ENCODE measurements at places on chromosomes 12 and 14.

- peak; percentile 61 for DNase-seq
Observed at GRCh38 chr12:18935371-18935965, 194.1 kb upstream of the PLEKHA5 start.

DNA sequence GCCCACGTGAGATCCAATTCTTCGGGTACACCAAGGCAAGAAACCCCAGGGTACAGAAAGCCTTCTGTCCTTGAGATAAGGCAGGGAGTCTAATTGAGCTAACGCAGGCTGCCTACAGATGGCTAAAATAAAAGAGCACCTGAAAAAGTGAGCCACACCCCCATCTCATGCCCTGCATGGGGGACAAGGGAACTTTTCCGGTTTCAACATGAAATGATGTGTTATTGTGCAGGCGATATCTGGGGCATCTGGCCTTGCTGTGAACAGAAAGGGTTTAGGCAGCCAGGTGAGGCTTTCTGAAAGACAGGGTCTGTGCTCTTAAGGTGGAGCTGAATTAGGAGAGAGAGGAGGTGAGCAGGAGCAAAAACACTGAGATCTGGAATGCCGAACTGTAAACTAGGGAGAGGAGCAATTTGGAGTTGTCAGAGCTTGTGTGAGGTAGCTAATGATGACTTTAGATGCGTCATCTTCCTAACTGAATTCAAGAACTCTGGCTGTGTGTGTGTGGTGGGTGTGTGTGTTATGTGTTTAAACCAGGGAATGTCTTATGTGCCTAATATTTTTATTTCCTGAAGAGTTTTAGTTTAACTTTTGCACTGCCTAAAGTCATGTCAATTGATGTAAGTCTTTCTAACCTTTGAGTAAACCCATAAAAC, 20.1 kb upstream of the LDHB start:
- no peak for DNase-seq

- no peak for DNase-seq
Observed at GRCh38 chr12:54932691-54933090, 51.9 kb downstream of the TESPA1 start.

DNA sequence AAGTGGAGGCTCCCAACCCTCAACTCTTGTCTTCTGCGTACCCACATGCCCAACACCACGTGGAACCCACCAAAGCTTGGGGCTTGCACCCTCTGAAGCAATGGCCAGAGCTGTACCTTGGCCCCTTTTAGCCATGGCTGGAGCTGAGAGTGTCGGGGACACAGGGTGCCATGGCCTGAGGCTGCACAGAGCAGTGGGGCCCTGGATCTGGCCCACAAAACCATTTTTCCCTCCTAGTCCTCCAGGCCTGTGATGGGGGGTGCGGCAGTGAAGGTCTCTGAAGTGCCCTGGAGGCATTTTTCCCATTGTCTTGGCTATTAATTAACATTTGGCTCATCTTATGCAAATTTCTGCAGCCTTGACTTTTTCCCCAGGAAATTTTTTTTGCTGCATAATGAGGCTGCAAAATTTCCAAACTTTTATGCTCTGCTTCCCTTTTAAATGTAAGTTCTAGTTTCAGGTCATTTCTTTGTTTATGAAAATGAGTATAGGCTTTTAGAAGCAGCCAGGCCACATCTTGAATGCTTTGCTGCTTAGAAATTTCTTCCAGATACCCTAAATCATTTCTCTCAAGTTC, 18.7 kb upstream of the ASPG start:
- no peak for DNase-seq

- no peak for DNase-seq
Observed at GRCh38 chr14:52089218-52089617, 20.4 kb upstream of the NID2 start.

DNA sequence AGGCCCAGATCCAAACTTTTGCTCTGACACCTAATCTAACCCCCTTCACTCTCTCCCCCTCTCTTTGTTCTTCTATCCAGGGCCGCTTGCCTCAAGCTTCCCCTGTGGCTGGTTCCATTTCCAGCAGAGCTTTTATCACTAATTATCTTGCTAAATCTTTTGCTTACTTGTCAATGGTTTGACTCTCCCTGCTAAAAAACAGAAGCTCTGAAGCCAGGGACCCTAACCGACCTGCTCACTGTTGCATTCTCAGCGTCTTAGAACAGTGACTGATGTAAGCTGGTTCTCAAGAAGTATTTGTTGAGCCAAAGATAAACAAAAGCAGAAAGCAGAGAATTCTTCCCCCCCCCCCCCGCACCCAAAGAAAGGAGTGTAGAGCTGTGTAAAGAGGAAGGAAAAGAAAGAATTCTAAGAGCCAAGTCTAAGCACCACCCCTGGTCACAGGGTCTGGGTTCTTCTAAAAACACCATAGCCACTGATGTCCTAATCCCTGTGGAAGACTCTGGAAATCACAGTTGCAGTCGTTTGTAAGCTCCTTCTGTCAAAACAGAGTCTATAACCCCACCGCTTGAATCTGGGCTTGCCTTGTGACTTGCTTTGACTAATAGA, 385.8 kb downstream of the MED13L start:
- no peak for DNase-seq

DNA sequence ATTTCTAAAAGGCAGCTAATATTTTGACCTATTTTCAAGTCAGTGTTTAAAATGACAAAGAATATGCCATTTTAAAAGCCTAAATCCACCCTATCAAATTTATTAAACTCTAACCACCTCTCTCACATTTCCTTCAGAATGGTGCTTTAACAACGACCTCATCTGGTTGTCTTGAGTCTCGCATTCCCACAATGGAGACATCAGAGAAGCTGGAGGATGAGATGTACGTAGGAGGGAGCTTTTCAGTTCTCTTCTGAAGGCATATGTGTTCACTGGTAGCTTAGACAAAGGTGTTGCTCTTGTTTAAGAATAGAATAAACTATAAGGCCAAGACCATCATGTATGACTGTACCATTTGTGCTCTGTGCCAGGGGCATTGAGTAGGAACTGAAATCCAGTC, 82.9 kb downstream of the BCL2L14 start:
- DNase-seq: no peak

DNA sequence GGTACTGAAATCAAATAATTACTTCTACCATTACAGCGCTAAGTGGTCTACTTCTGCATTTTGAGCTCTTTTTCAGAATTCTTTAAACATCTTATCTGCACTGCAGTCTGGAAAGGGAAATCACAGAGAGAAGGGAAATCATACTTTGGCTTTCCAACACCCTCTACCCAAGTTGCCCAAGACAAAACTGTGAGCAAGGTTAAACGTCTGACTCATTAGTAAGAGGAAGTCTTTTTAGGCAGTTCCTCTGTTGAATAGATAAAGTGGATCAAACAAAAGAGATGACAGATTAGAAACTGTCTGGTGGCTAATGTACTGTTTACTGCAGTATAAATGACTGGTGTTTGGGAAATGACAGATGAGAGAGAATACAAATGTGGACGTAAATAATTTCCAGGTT, 858.1 kb downstream of the NRXN3 start:
- DNase-seq: no peak

GRCh38 chr12:49916129-49916919, 12.6 kb upstream of the FAIM2 start:
- DNase-seq: no peak

DNA sequence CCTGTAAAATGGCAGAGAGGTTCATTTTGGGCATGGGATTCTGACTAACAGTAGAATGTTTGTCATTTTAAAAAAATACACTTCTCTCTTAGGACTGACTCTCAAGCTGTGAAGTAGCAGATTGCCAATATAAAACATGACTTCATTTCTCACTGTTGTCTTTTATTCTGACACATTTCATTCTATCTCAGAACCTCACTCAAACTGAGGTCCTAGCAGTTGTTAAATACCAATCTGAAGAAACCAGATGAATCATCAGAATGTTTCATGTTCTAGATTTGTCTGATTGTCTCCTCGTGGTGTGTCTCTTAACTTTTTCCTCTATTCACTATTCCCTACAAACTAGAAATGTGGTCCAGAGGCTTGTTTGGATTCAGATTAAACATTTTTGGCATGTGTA, 276.5 kb upstream of the NPAS3 start:
- DNase-seq: no peak

- no peak for DNase-seq
Observed at GRCh38 chr12:91273560-91273959, 90.9 kb upstream of the DCN start.

DNA sequence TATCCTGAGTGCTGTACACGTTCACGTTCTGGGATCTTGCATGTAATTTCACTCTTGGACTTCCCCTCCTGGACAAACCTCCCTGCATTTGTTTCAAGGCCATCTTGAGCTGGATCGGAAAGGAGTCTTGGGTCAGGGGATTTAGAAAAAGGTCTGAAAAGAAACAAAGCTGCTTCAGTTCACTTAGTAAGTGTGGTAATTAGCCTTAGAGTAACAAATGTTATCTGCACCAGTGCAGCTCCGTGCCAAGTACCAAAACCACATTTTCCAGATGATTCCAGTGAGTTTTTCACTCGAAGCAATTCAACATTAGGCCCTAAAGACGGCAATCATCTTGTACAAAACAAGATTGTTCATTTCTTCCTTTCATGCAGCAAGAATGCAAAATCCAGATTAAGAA, 39.4 kb upstream of the ATXN2 start:
- peak; percentile 85 for DNase-seq

DNA sequence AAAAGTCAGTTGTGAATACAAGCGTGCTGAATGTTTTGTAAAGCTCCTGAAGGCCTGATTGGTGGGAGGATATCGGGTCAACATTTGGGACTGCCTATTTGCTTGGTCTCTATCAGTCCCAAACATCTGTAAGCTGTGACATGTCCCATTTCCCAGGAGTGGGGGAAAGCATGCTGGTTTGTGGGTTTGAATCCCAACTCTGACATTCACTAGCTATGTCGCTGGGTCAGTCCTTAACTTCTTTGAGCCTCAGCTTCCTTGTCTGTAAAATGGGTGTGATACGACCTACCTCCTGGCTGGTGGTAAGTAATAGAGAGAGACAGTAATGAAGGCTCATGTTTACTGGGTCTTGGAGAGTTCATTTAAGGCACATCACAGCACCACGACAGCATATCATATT, 136.7 kb downstream of the CHST11 start:
- DNase-seq: no peak

- DNase-seq: peak; percentile 48
Observed at GRCh38 chr12:15701631-15702156, 87.5 kb downstream of the EPS8 start.

- DNase-seq: no peak
Observed at GRCh38 chr12:92210071-92210470, 64.4 kb upstream of the BTG1 start.

DNA sequence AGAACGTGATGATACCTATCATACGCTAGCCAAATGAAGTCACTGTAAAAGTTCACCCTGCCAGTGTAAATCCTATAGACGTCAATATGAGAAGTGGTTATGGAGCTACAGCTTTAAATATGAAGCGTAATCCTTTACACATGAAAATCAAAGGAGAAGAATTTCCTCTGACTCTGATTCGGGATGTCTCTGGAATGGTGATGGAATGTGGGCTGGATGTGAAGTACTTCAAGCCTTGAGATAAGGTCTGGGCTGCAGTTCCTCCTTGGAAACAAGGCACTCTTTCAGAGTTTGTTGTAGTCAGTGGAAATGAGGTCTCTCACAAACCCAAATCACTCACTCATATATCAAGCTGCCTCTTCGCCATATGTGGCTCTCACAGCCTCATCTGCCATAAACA, 53.1 kb upstream of the NAP1L1 start:
- no peak for DNase-seq

- DNase-seq: no peak
Observed at GRCh38 chr12:92233346-92234015, 87.8 kb upstream of the BTG1 start.

- peak; percentile 23 for DNase-seq
Observed at GRCh38 chr14:21267431-21267845, 1.8 kb downstream of the HNRNPC start.

GRCh38 chr12:1837541-1838204, 17.3 kb downstream of the LRTM2 start:
- peak; percentile 20 for DNase-seq

DNA sequence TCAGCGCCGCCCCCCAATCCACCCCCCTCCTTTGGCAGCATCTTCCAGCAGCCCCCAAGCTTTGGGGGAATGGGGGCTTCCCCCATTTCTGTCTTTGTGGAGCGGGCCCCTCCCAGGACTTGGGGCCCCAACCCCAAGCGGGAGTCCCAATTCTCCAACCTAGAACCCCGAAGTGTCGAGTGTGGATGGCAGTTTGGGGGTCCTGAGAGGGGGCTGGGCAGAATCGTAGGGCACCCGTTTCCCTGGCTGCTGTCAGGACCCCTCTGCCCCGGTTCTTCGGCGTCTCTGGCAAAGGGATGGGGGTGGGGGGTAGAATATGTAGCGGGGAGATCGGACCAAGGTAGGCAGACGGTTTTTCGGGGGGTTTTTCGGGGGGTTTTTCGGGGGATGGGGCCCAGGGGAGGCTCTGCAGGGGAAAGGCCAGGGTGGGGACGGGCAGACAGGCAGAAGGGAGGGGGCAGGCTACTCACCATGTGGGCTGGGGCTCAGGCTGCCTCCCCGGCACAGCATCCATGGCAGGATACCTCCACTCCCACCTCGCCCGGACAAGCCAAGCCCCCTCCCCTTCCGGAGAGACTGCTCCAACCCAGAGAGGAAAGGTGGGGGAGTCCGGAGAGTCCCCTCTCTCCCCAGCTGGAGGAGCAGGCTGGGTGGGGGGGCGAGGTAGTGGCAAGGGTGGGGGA, 739 bp downstream of the JPH4 start:
- no peak for DNase-seq

DNA sequence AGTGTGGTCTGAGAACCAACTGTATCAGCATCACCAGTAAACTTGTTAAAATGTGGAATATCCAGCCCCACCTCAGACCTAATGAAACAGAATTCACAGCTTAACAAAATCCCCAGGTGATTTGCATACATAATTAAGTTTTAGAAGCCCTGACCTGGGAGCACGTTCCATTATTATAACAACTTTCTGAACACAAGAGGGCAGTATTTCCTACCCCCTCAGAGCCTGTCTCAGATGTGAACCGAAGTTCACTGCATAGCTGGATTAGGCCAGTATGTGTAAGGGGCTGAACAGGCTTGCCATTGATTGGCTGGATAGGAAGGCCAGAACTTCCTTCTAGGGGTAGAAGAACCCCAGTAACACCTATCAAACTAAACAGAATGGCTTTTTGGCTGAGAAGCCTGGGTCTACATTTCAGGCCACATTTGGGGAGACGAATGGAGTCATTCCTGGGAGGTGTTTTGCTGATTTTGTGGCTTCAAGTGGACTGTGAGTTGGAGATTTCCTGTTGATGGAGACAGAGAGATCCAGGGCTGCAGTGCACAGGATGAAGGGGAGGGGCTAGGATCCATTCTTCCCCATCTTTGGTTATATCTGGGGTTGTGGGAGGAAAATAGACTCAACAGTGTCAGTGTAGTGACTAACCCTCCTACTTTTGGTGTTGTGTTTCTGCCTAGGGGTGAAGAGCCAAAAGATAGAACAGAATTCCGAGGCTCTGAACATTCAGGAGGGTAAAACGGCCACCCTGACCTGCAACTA, 94.7 kb upstream of the OR4E1 start:
- peak; percentile 2 for DNase-seq

GRCh38 chr12:10409392-10409791, at the start of gene KLRC4:
Gene KLRC4, minus strand, starts transcription at chr12:10409757. Its CDS starts 182 bp downstream, at chr12:10409575.
- no peak for DNase-seq

Data from astrocyte of the hippocampus (primary cell).